Motor neuron (in vitro differentiated cells): ENCODE measurements at places on chromosomes 3 and 15.

- ATAC-seq, result no peak
Measured at GRCh38 chr3:45566196-45566595, 28.4 kb upstream of the LIMD1 start.

DNA sequence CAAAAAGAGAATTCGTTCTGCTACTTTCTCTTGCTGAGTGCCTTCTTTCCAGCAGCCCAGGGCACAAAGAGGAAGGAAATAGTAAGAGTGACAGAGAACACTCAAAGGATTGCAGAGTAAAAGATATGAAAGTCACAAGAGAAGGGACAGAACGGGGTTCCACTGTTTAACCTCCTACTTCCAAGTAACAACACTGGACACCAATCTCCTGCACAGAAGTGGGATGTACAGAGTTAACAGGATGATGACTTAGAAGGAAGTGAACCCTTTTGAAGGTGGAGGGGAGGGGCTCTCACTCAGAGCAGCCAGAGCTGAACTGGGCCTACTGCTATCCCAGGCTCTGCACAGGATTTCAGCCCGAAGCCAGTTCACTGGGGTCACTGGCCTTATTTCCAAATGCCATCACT lies 130.1 kb upstream of the PRICKLE2 start:
- peak; percentile 55 for ATAC-seq

GRCh38 chr15:44537735-44538240 lies 841 bp downstream of the EIF3J start:
- no peak for ATAC-seq

GRCh38 chr3:169440926-169441325 lies 222.6 kb downstream of the MECOM start:
- no peak for ATAC-seq

GRCh38 chr3:119145500-119146167 lies at the start of gene TEX55:
TEX55 (plus strand) TSS chr3:119146165; CDS start chr3:119146190, 25 bp downstream.
- no peak for ATAC-seq

DNA sequence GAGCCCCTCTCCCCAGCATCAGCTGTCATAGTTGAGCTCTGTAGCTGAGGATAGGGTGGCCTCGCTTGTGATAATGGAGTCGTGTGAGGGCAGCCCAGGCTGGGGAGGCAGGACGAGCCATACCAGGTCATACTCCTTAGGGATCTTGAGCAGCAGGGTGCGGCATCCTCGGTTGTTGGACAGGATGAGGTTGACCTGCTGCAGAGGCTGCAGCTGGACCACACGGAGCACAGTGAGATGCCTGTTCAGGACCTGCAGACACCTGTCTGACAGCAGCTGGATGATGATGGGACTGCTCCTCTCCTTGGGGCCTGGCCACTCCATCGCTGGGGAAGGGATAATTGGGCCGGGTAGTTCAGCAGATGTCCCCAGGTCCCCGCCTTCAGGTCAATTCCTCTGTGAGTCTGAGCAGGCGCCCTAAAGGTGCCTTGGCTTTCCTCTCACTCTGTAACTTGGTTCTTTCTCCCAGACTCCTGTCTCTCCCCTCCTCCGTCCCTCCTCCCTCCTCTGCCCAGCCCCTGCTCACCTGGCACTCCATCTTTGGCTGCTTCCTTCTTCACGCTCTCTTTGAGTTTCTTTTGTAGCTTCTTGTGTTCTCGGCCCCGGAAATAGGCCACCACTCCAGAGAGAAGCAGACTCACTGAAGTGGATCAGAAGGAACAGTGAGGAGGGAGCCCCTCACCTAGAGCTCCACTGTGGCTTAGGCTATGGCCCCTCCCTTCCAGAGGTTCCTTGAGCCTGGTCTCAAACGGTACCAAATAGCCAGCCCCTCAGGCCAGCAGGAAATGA lies 7.8 kb downstream of the DUOX2 start:
- ATAC-seq, result no peak

GRCh38 chr3:99873269-99874102 lies 55.8 kb downstream of the CMSS1 start:
- no peak for ATAC-seq

- no peak for ATAC-seq
Measured at GRCh38 chr3:46065294-46065705, 38.0 kb upstream of the XCR1 start.

DNA sequence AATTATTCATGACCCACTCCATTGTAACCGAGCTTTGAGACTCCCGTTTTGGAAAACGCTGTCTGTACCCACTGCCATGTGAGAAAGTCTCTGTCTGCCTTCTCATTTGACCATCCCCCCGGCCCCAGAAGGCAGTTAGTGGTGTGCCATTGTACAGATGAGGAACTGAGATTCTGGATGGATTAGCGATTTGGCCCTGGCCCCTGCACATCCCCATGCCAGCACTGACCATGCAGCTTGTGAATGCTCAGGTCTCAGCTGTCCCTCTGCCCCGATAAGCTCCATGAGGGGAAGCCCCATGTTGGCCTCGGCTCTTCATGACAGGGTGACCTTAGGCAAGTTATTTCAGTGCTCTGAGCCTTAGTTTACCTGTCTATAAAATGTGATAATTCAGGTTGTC lies 153.0 kb upstream of the SMAD3 start:
- no peak for ATAC-seq

- no peak for ATAC-seq
Measured at GRCh38 chr15:59866642-59867041, 137.5 kb upstream of the FOXB1 start.

DNA sequence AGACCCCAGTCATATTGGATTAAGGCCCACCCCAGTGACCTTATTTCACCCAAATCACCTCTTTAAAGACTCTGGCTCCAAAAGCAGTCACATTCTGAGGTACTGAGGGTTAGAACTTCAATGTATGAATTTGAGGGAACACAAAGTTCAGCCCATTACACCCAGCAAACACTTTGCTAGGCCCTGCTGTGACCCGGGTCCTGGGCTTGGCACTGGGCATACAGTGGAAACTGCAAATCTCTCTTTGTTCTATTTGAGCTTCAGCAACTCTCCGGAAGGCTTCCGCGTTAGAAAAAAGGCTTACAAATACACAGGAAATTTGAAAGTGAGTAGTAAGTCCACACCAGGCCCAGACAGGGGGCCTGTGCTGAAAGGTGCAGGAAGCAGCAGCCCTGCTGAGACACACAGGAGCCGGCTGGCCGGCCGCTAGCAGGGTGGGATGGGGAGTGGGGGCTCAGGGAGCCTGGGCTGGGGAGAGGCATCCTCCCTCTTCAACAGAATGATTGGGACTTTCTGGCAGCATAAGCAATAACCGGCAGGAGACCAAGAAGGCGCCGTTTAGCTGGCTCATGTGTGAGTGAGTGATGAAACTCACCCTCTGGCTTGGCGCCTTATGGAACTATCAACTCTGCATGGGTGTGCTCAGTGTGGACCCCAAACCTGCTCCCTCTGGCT lies 13.0 kb downstream of the LIPC start:
- no peak for ATAC-seq

DNA sequence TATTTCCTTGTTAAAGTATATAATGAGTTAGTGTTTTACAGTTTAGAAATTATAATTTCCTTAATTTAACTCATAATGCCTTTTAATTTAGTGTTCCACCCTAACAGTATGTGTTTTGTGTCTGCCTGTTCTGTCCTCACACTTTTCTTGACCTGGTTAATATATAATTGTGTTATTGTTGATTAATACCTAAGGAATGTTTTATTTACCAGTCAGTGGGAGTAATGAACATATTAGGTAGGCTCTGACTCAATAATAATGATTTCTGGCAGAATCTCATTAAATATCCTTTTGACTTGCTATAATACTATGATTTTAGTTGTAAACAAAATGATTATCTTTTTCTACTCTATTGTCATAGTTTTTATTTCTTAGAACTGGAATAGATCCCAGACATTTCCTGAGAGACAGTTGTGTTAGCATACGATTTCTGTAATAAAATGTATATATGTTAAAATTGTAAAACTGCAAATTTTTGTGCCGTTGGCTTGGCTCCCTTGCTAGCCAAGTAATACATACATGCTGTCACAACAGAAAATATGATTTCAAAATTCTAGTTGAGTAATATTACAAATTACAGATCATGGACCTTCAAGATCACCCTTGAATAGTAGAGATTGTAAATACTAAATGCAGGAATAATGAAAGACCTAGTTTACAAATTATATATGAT lies 51.9 kb downstream of the RASA2 start:
- no peak for ATAC-seq

- no peak for ATAC-seq
Measured at GRCh38 chr3:29926378-29926777, 645.5 kb downstream of the RBMS3 start.

GRCh38 chr3:1093217-1093616 lies 393 bp downstream of the CNTN6 start:
- ATAC-seq, result peak; percentile 40

GRCh38 chr15:39301589-39301999 lies 279.3 kb upstream of the THBS1 start:
- no peak for ATAC-seq

DNA sequence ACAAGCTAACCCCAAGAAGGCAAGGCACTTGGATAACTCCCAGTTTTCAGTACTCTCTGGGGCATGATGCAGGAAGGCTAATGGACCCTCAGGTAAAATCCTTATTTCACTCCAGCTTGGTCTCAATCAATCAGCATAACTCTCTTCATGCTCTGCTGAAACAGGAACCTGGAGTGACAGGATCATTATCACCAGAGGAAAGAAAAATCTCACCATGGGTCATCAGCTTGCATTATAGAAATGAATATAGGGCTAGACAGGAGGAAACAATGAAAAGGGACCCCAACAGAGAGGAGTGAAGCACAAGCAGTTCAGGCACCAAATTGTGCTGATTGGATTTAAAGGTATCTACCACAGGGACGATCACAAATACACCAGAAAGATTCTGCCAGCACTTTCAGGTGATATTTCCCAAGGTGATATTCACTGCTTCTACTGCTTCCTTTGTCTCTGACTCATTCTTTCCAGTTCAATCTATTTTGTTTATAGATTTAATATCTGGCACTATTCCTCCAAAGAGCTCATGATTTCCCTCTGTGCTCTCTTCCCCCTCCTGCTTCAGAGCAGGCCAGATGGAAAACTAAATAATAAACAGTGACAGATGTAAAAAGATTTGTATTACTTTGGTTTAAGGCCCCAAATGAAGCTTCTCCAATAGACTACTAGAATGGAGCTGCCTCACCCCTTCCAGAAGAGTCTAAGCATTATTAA lies 22.9 kb upstream of the THUMPD3 start:
- no peak for ATAC-seq

DNA sequence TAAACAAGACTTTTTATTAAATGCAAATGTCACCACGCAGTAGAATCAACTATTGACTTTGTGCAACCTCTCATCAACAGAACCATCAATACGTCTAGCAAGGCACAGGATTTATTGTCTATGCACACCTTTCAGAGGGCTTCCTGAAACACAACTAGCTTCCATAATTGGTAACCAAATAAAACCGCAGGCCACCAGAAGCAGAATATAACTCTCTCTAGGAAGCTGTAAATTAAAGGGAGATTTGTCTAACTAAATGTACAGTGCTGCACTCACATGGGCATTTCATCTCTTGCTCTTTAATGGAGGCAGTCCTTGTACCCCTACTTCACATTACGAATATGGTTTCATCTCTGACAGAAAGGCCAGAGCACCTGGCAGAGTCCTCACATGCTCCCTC lies 93.0 kb downstream of the FHIT start:
- peak; percentile 64 for ATAC-seq

GRCh38 chr3:32495085-32495484 lies 7.6 kb downstream of the CMTM6 start:
- ATAC-seq, result no peak
